ENCODE measurements at places on chromosomes 2 and 18.

DNA sequence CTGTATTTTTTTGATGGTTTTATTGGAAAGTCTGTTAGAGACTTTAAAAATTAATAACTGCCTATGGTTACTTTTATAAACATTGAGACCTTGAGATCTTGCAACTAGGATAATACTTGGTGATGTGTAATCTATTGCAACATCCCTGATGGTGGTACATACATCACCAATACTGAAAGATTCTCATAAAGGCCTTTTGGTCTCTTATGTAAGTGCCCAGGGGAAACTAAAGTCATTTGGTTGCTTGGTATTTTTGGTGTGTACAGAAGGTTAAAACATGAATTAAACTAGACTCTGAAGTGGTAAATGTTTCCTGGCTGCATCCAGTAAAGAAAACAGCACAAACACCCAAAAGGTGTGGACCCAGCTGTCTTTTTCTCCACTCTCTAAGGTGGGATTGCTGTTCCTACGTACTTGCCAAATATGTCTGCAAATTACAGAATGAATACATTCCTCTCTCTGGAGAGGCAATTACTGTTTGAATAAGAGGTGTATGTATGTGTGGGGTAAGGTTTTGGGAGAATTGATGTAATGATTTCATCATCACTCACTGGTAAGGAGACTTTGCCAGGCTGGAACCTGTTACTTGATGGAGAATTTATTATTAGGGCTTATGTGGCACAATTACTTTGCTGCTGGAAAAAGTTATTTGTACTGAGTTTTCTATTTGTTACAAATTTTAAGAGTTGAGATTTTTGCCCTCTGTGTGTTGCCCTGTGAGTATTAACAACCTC lies 3.6 kb downstream of the B3GNT2 start:
- no peak for DNase-seq

DNA sequence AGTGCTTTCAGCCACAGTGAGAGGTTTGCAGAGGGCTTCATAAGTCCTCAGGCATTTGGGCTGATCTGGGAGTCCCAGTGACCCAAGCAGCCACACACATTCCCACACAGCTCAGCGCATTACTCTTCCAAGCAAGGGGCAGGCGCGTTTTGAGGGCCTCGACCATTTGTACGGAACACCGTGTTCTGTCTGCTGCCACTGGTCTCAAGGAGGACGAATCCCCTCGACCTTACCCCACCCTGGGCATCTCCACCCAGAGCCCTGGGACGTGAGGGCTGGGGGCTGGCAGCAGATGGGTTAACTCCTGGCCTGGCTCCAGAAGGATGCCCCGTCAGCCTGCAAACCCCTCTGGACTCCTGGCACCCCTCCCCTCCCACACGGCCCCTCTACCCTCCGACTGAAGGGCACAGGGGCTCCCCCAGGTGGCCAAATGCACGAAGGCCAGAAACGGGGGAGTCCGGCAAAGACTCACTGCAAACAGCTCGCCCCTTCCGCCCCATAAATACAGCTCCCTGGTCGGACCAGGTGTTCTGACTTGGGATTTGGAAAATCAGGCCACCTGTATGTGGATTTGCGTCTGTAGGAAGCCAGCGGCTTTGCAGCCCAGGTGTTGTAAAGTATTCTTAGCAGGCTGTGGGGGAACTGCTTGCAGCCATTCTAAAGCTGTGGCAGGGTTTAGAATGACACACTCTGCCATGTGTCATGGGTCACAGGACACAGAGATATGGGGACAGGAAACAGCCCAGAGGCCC lies 33.6 kb upstream of the PTMA start:
- no peak for DNase-seq

DNA sequence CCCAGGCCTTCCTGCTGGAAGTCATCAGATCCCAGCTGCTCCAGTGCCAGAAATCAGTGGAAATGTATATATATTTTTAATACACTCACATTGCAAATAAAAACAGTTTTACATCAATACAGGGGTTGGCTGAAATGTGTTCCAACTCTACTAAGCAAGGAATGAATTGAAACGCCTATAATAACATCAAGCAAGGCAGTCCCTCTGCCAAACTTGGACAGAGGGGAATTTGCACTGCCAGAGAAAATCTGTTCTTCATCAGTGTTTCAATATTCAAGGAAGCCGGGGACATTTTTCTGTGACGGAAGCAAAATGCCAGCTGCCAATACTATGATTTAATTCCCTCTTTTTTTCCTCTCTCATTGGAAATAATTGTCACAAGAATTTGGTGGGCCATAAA lies 335.3 kb downstream of the TNS1 start:
- DNase-seq: no peak

- no peak for DNase-seq
These were observed 30.0 kb upstream of the BMP10 start for GRCh38 chr2:68901199-68901514.

DNA sequence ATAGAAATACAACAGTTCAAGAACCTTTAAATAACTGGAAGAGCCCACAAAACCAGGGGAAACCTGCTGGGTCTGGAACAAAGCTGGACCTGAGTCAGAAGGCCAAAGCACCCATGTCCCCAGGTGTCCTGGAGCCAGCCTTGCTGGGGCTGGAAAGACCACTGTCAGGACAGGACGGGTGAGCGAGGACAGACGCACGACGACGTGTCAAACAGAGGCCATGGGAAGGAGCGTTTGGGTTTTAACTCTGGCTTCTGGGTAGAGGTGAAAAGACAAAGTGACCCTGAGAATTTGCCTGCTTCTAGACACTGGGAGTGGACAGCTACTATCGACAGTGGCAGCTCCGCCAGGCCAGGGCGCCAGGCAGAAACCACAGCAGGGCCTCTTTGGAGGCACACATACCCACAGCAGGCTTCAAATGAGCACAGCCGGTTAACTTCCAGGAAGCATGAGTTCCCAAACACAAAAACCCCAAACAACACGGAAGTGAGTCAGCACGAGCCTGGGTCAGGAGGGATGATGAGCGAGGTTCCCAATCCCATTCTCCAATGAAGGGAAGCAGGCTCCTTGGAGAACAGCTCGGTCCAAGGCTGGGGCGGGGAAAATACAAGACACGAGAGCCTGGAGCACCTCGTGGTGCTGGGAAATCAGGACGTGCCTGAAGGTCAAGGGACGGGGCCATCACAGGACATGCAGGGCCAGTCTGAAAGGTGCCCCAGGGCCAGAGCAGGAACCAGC lies 208.0 kb downstream of the TWIST2 start:
- no peak for DNase-seq

DNA sequence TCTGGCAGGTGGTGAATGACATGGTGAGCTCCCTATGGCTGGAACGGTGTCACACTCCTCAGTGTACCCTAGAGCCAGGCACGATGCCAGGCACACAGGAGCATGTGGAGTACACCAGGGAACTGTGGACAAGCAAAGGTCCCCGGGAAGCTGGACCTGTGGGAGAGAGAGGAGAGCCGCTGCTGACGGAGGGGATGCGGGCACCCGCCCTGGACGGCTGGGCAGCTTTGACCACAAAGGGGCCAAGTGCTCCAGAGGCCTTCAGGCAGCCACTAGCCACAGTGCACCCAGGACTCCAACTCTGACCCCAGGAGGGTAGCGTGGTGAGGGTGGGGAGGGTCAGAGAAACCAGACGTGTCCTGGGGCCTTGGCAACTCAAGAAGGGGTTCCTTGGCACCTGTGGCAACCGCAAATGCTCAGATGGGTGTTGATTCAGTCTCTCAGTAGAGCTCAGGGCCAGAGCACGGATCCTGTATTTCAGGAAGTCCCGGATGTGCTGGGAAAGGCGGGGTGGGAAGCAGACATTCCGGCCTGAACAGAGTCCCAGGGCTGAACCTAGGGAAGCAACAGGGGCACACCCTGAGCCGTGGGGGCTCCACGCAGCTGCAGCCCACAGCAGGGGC lies 2.3 kb upstream of the MAB21L4 start:
- DNase-seq: no peak

GRCh38 chr2:101467306-101467705 lies 7.6 kb downstream of the RFX8 start:
- DNase-seq: no peak

DNA sequence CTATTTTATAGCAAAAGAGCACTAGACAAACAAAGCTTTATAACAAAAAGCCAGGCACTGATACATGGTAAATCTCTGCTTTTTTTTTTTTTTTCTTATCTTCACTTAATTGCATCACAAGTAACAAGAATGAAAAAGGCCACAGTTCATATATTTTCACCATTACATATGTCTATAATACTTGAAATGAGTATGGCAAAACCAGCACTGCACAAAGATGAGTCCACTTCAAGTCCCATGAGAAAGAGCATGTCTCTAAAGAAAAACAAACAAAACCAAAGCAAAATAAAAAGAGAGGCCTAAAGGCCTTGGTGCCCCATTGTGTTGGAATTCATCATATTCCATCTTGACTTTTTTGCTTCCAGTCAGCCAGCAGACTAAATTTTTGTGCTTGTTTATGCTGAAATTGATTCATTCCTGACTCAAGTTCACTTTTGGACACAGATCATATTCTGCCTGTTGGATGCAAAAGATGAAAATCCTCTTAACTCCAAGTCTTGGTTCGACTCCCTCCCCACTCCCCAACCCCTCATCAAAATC lies 264.9 kb upstream of the CCDC68 start:
- no peak for DNase-seq

- DNase-seq: no peak
These were observed 78.4 kb downstream of the NEB start for GRCh38 chr2:151655663-151656398.

- DNase-seq: no peak
These were observed 1487.0 kb downstream of the LRP1B start for GRCh38 chr2:140643761-140644187.

- peak; percentile 46 for DNase-seq
These were observed 18.8 kb upstream of the TSPYL6 start for GRCh38 chr2:54274781-54275242.

DNA sequence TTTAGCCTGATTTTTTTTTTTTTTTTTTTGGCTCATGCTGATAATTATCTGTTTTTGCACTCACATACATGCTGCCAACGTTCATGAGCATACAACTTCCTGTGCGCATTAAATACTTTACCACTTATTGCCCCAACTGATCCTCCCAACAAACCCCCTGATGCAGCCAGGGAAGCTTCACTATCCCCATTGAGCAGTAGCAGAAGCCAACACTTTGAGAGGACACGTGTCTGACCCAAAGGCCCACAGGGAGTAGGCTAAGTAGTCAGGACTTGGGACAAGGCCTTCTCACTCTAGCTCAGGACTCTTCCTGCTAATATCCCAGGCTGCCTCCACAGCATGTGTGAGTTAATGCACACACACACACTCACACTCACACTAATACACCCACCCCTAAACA lies 36.2 kb upstream of the MAT2A start:
- no peak for DNase-seq

DNA sequence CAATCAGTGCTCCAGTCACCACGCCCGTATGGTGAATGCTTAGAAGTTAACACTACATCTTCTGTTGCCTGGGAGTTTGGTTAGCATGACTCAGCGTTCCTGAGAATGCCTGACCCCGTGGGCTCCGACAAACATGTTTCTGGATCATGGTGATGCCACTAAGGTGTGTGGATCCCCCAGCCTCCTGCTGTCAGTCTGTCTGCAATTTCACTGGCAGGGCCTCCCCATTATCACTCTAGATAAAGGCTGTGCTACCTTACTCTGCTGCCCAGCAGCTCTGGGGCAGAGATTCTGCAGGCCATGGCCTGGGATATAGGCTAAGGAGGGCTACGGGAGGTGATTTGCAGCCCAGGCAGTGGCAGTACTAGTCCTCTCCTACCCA lies 66.0 kb downstream of the STPG4 start:
- DNase-seq: no peak

GRCh38 chr2:27606611-27607010 lies 22.2 kb downstream of the CCDC121 start:
- DNase-seq: no peak

DNA sequence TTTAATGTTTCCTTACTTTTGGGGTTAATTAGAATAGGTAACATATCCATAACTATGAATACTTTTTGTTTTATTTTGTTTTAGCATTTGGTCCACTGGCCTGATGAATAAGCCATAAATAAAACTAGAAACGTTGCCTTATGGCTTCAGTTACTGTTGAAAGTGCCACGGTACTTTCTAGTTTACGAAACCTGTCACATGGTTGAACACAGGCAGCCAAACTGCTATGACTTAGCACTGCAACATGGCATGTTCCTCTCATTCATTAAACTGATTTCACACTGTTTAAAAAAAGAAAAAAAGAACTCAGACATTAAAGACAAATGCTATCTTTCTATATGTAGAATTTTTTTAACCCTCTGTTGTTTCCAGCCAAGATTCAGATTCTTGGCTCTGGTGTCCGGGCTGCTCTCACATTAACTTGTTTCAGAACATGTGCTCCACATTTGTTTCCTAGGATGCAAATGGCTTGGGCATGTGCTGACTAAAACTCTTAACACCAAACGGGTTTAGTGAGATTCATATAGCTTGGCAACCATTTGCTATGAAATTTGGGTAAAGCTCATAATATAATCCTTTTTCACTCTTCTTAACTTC lies 323.9 kb upstream of the RND3 start:
- DNase-seq: no peak

- no peak for DNase-seq
These were observed 9.3 kb downstream of the RMC1 start for GRCh38 chr18:23512641-23513040.

DNA sequence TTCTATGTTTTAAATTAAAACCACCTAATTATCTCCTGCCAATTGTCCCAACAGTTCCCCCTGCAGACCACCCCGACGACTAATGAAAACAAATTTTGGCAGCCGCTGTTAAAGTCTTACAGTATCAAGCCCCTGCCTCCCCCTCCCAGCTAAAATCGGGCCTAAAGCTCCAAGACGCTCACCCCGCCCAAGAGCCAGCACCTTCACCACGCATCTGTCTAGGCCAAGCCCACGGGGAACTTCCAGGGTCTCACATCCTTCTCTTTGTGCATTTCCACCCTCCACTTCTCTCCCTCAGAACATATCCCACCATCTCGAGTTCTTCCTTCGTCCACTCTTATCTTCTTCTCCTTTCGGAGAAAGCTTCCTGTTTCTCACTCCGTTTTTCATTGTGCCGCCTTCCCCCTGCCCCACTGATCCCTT lies 445 bp downstream of the PRPF40A start:
- no peak for DNase-seq

- no peak for DNase-seq
These were observed 1.2 kb upstream of the COPS8 start for GRCh38 chr2:237084444-237084843.

DNA sequence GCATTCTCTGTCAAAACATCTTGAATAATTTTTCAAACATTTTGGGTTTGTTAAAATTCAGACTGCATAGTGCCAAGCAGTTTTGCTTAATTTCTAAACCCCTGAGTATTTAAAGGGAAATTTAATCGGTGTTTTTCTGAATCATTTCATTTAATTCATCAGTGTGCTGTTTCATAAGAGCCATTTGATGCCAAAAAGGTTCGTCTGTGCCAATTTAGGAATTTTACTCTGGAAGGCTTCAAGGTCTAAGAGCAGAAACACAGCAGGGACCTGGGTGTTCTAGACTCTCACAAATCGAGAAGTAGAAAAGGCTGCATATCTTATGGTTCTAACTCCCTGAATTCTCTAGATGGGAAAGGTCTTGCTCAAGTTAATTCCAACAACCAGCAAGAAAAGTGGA lies 311.9 kb upstream of the NT5C1B start:
- DNase-seq: no peak

DNA sequence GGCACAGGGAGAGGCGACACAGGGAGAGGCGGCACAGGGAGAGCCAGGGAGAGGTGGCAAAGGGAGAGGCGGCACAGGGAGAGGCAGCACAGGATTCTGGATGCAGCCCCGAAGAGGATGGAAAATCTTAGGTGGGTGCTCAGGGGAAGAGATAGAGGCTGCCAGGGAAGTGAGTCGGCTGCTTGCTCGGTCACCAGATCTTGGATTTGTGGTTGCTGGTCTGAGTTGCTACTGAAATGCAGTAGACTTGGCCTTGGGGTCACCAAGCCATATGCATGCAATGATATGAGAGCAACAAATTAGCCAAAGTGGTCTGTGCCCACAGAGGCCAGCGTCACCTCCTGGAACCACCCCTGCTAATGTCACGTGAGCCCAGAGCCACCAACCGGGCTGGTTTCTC lies 117.2 kb upstream of the SALL3 start:
- no peak for DNase-seq

Measured in NCI-H2029 (cell line).